GM13977 (cell line): ENCODE measurements at places on chromosomes 5 and 9.

- DNase-seq: no peak
These were observed 5.2 kb upstream of the ANKS6 start for GRCh38 chr9:98801561-98801960.

DNA sequence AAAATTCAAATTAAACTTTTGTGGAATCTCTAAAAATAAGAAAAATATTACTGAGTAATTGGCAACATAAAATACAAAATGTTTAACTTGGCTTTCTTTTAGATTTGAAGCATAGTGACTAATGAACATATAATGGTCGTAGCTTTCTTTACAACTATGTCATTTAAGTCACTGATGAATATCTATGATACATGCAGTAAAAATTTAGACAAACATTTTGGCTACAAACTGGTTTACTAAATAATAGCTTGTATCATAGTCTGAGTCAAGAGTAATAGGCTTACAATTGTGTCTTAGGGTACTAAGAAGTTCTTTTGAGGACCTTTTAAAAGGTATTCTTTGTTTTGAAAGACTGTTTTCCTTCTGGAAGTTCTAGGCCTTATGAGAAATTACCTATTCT is 2.0 kb upstream of the APC start:
- no peak for DNase-seq

GRCh38 chr5:175876107-175876506 is 4.7 kb downstream of the CPLX2 start:
- no peak for DNase-seq

DNA sequence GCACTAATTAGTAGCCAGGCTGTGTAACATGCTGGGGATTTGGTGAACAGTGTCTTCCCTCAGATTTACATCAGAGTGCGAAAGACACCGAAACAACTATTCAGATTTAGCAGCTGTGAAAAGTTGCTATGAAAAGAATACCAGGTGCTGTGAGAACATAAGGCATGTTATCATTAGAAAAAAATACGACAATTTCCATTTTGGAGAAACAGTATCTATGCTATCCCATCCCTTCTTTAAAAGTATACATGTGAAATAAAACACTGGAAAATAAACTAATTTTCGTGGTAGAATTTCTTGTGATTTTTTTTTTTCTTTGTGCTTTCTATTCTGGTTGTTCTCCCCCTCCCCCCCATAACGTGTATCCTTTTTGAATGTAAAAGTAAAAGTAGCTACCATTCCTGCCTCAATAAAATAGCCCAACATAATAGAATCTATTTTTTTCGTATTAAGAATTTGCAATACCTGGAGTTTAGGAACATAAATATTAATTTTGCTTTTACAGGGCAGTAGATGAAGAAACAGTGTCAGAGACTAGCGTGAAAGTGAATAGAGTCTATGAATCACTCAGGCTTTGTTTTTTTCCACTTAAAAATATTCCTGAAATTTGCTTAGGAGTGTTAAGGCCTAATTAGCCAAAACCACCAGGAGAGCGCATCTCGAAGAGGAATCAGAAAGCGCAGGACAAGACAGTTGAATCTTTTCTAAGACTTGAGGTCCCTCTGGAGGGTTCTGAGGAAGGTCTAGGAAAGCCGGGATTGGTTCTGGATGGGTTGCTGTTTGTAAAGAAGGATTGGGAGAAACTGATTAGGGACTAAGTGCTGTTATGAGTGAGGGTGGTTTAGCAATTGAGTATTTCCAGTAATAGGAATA is 813 bp upstream of the SLU7 start:
- no peak for DNase-seq

DNA sequence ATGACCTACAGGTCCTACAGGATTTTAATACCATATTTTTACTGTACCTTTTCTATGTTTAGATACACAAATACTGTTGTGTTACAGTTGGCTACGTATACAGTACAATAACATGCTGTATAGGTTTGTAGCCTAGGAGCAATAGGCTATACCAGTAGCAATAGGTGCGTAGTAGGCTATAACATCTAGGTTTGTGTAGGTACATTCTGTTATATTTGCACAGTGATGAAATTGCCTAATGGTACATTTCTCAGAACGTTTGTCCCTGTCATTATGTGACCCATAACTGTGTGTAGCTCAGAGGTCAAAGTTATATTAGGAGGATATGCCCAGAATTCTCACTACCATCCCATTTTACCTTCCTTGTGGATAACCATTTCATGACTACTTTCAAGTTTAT is 59.7 kb downstream of the NIPBL start:
- DNase-seq: no peak

- no peak for DNase-seq
These were observed 346.3 kb downstream of the TMEM167A start for GRCh38 chr5:82730913-82731312.
